ENCODE measurements at places on chromosomes 13 and 19. TPM values are rescaled to one million over a fixed set of nuclear protein-coding genes. Genes with fewer than 3 reads are reported as not detected.

DNA sequence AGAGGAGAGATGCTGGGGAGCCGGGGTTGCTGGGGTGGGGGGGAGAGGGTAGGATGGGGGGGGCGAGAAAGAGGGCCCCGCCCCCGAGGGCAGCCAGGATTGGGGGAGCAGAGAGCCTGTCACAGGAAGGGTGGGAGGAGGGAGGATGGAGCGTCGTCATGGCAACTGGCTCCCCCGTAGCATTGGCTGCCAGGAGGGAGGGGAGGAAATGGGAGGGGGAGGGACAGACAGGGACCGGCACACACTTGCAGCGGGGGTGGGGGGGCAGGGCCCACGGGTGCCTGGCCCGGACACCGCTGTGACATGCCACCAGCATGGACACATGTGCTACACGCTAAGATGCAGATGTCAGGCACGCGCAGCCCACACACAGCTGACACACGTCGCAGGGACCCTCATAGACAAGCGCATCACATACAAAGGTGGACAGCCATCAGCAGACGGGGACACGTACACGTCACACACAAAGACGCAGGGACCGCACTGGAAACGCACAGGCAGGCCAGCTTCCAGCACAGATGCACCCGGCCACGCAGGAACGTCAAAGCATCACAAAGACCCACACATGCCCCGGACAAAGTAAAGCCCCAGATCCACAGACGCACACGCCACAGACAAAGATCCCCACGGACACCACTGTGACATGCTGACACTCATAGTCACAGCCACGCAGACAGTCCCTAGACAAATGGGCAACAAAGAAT is at the start of gene LMTK3:
Gene LMTK3, minus strand, starts transcription at position 36 of the 704 bp plus-strand sequence. CDS start 259 bp downstream, outside the sequence.
- DNase-seq = peak; percentile 82

TNFSF9 gene
- 1.0 TPM for total RNA-seq

DNA sequence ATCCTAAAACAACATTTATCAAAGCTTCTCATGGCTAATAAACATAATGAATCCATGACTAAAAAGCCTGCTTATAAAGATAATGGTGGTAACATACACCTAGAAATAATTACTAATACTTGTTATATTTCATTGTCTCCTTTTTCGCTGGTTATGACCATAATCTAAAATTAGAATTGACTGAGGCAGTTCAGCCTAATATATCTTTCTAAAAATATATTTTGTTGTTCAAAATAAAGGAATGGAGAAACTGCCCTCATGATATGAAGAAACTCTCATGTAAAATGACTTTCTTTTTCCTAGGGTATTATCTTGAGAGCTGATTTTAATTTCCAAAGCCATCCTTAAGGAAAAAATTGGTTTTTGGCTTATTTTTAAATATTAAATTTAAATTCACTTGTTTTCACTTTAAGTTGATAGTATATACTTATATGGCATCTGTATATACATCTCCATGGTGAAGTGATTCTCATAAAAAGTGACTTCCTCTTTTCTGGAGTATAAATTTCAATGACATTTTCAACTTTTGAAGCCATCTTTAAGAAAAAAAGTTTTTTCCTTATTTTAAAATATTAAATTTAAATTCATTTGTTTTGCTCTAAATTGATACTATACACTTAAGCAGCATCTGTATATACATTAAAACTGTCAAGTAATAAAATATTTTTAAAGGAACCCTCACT is 204.6 kb downstream of the VWA8 start:
- DNase-seq = no peak

DNA sequence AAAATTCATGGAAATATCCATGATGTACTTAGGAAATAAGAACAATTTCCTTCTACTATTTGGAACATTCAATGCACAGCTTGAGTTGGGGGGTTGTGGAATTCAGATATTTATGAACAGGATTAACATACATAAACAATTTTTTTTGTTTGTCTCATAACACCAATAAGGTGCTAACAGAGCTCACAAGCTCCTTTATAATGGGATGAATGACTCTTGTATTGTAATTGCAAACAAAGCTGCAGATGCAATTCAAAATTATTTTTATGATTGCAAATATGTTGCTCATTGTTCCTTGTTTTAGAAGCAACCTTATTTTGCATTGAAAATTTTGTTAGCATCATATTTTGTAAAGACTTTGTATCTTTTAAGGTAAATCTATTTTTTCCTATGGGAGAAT is 265.7 kb downstream of the PCDH17 start:
- no peak for DNase-seq

ZNF607 gene
- total RNA-seq = 6.8 TPM

GRCh38 chr19:14474827-14475226 is 327 bp downstream of the PTGER1 start:
- DNase-seq = no peak

GNA15 gene
- total RNA-seq = 6.2 TPM

GRCh38 chr13:30477346-30478195 is 11.8 kb upstream of the HMGB1 start:
- no peak for DNase-seq

Data from mucosa of descending colon (tissue), 3 donors.